ENCODE measurements at places on chromosomes 3 and 15.

DNA sequence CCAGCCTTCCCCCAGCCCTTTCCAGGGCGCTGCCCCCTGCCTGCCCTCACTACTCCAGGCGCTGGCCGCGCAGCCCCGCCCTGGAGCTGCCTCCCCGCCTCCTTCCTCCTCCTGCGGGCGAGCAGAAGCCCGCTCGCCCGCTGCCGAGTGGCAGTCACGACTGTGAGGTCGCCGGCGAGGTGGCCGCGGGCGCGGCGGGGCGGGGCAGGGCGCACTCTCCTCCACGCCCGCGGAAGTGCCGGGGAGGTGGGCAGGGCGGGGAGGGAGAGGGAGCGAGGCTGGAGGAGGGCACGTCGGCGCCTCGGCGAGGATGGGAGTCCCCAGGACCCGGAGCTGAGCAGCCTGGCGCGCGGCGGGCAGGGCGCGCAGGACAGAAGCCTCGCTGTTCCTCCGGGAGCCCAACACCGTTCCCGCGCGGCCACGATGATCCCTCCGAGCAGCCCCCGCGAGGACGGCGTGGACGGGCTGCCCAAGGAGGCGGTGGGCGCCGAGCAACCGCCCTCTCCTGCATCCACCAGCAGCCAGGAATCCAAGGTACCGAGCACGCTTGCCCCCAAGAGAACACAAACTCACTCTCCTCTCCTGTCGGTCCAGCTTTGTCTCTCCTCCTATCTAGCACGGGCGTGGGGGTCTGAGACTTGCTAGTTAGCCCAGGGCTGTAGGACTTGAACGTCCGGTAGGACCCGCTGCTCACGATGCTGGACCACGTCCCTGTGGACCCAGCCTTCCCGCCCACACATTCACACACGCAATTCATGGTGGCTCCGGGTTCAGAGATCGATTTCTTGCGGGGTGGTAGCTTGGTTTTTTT is at the start of gene STAC:
Gene STAC, plus strand, starts transcription at position 284 of the 811 bp plus-strand sequence. Its CDS starts 140 bp downstream, at position 424.
- peak; percentile 60 for DNase-seq

DNA sequence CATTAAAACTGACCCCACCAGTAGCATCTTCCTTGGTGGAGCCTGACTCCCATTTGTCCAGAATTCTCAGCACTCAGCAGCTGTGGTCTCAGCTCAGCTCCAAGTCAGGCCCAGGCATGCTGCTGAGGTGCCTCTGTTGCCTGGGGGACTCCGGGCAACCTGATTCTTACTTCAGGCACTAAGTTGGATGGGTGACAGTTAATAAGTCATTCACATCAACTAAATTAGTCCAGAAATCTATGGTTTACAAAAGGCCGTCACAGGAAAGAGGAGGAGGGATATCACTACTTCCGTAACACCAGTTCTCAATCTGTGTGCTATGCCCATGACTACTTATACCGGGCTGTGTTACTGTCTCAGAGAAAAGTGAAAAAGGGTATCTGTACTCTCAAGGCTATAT is 310.2 kb downstream of the SATB1 start:
- DNase-seq = no peak

GRCh38 chr15:92614301-92614700 is 41.3 kb downstream of the FAM174B start:
- peak; percentile 19 for DNase-seq

DNA sequence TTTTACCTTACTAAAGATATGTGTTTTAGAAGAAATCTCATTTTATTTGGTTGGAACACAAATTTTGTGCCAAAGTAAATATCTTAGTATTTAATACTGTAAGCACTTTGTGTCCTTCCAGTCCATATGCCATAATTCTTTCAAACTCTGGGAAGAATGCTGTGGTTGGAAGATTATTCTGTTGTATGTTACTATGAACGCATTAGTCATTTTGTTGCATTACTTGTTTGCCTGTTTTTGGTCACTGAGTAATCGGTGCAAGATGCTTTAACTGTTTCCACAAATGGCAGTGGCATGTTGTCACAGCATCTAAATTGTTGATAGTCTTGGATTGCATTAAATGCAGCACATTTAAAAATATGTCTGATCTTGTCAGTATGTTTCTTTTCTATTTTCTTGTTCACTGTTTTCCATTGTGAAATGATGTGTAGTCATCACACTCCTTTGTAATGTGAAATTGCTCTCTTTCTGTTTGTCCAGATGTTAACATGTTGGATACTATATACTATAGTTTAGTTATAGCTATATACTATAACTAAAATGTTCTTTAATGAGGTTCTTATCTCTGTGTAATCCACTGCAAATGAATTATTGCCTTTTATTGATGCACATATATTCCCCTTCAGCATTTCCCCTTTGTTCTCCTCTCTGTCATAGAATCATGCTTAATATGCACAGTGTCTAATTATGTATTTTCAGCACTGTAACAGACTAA is 89.9 kb upstream of the FLNB start:
- no peak for DNase-seq

- DNase-seq = no peak
These were observed 43.6 kb downstream of the FNDC3B start for GRCh38 chr3:172082820-172083513.

- no peak for DNase-seq
These were observed 109.6 kb upstream of the FXR1 start for GRCh38 chr3:180802837-180803236.

DNA sequence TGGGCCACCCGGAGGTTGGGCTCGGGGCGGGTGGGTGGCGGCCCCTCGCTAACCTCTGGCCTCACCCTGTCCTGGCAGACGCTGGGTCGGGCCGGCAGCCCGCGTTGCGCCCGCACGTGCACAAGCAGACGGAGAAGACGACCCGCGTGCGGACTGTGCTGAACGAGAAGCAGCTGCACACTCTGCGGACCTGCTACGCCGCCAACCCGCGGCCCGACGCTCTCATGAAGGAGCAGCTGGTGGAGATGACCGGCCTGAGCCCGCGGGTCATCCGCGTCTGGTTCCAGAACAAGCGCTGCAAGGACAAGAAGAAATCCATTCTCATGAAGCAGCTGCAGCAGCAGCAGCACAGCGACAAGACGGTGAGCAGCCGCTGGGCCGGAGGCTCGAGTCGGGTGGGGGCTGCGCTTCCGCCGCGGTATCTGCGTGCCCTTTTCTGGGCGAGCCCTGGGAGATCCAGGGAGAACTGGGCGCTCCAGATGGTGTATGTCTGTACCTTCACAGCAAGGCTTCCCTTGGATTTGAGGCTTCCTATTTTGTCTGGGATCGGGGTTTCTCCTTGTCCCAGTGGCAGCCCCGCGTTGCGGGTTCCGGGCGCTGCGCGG is 3.7 kb downstream of the ISL2 start:
- DNase-seq = no peak

GRCh38 chr3:29137601-29138000 is 143.3 kb upstream of the RBMS3 start:
- no peak for DNase-seq

DNA sequence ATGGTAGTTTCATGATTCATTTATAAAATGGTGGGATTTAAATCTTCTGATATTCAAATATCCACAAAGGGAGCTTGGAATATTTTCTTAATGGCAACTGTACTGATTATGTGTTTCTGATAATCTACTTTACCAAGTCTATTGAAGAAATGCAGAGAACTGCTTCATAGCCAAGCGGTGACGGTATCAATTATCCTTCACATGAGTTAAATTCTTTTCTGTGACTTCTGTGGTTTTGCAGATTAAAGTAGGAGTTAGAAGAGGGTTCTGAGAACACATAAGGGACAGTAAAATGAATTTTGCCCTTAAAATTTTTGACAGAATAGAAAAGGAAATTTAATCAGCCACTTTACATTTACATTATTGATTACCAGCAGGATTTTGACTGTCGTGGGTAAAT is 563.2 kb downstream of the GBE1 start:
- no peak for DNase-seq

DNA sequence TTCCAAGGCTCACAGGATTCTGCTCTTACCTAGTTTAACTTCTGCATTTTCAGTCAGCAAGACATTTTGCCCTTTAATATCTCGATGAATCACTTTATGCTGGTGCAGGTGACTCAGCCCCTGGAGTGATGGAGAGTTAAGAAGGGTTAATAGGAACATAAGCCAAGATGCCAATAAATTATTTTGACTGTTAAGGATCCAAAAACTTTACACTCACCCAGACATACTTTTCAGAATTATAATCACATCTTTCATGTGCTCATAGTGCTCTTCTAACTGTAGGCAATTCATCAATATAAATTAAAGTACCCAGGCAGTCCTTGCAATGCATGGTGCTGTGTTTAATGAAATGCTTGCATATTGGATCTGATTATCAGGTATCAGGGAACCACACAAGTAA is 164.1 kb upstream of the SLC2A2 start:
- no peak for DNase-seq

DNA sequence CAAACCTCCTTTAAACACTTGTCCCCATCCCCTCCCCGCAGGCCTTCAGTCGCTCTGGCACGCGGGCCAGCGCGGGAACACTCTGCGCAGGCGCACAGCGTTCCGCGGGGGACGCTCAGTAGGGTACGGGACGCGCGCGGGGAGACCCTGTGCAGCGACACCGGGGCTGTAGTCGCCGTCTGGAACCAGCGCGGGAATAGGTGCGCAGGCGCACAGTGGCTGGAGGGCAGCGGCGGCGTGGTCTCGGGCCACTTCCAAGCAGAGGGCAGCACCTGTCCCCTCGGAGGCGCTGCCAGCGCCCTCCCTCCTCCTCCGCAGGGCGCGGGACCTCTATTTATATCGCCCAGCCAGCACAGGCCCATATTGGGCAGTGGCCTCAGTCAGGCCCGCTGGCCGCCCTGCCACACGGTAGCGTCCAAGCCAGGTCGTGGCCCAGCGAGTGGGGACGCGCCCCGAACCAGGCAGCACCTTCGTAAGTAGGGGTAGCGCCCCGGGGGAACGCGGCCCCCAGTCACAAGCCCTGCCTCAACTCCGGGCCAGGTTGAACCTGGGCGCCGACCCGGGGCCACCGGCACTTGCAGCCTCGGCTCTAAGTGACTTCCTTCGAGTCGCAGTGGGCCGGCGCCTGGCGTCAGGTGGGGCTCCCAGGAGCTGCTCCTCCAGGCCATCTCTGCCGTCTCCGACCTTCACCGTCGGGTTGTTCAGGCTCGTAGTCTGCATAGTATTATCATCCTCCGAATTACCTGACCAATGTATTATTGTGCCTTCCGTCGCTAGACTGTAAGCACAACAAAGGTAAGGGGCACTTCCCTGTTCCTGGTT is at the start of gene KBTBD12:
Gene KBTBD12, plus strand, starts transcription at position 118 of the 822 bp plus-strand sequence. CDS start 7,830 bp downstream, outside the sequence.
- peak; percentile 60 for DNase-seq
